ENCODE measurements at places on chromosomes 6 and 20.

- DNase-seq: no peak
These were observed 36.8 kb upstream of the CLDN20 start for GRCh38 chr6:155227046-155227445.

GRCh38 chr20:63112491-63113219 lies 103.3 kb downstream of the YTHDF1 start:
- no peak for DNase-seq

DNA sequence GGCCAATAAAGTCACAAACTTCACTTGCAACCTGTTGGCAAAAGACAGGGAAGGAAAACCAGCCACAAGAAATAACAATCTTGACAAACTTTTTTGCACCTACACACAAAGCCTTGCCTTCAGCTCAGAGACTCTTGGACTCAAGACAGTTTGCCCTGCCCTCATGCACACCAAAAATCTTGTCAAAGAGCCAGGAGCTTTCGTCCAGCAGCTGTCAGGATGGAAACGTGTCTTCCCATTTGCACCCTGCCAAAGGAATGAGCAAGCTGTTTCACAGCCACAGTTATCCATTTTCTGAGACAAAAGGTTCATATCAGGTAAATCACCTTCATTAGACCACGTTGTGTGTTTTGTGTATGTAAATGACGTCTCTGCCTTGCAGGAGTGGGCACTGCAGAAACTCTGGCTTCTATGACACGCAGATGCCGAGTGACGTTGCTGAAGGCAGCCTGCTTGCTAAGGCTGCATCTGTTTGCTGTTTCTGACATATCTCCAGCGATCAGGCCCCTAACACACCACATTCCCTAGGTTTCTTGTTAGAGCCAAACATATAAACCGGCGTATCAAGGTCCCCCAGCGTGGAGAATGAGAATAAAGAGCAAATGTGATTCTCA lies 193.4 kb downstream of the SYNDIG1 start:
- no peak for DNase-seq

- DNase-seq: no peak
These were observed 107.9 kb upstream of the PLEKHG1 start for GRCh38 chr6:150491811-150492172.

GRCh38 chr20:59364611-59365010 lies 64.2 kb downstream of the EDN3 start:
- DNase-seq: no peak

GRCh38 chr6:110938171-110938570 lies 20.3 kb upstream of the GTF3C6 start:
- DNase-seq: no peak

DNA sequence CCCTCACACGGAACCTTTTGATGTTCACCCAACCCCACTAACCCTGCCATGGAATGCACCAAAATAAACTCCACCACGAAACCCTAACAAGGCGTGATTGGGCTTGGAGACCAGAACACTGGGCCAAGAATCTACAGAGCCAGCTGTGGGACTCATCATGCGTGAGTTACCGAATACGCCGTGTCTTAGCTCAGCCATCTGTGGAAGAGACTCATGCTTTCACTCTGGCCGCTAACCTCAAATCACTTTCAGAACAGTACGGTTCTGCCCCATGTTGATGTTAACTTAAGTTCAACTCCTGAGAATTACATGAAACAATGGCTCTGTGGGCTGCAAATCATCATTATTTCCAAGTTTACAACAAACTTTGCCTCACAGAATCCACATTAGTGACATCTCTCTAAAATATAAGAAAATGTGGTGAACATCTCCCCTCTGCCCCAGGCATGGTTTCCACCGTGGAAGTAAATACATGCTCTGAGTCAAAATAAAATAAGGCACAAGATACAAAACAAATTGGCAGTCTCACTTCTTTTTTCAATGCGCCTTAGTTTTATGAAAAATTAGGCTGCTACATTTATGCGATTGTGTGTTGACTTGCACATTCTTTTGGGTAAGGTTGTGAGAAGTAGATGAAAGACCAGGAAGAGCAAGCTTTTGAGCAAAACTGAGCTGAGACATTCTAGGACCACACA lies 308.9 kb upstream of the EXOC2 start:
- no peak for DNase-seq

GRCh38 chr6:13508711-13509705 lies 21.6 kb upstream of the GFOD1 start:
- no peak for DNase-seq

DNA sequence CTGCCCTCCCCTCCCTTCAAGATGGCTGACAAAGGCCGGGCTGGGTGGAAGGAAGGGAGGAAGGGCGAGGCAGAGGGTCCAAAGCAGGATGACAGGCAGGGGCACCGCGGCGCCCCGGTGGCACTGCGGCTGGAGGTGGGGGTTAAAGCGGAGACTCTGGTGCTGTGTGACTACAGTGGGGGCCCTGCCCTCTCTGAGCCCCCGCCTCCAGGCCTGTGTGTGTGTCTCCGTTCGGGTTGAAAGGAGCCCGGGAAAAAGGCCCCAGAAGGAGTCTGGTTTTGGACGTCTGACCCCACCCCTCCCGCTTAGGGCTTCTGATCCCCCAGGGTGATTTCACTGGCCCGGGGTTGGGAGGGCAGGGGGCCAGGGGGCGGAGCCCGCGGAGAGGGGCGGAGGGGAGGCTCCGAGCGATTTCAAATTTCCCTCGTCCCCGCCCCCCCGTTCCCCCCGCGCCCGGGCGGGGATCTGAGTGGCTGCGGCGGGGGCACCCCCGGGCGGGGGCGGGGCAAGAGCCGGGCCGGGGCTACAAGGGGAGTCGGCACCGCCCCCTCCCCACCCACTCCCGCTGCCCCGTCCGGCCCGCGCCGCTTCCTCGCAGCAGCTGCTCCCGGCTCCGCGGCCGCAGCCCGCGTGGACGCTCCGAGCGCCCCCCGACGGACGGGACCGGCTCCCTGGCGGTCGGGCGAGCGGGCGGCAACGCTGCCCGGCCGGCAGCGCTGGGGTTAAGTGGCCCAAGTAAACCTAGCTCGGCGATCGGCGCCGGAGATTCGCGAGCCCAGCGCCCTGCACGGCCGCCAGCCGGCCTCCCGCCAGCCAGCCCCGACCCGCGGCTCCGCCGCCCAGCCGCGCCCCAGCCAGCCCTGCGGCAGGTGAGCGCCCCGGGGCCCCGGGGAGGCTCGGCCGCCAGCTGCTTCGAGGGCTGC lies at the start of gene DNMT3B:
TSS of gene DNMT3B (plus strand) at position 555 of the 923 bp plus-strand sequence. CDS start 17,939 bp downstream, outside the sequence.
- peak; percentile 63 for DNase-seq

- DNase-seq: no peak
These were observed 49.3 kb downstream of the RIN2 start for GRCh38 chr20:19807191-19807945.

GRCh38 chr6:55184782-55185530 lies 10.6 kb downstream of the HCRTR2 start:
- DNase-seq: no peak

GRCh38 chr6:98230250-98230649 lies 604.1 kb upstream of the POU3F2 start:
- DNase-seq: no peak

GRCh38 chr6:167524261-167525111 lies 199.6 kb downstream of the TTLL2 start:
- DNase-seq: no peak

DNA sequence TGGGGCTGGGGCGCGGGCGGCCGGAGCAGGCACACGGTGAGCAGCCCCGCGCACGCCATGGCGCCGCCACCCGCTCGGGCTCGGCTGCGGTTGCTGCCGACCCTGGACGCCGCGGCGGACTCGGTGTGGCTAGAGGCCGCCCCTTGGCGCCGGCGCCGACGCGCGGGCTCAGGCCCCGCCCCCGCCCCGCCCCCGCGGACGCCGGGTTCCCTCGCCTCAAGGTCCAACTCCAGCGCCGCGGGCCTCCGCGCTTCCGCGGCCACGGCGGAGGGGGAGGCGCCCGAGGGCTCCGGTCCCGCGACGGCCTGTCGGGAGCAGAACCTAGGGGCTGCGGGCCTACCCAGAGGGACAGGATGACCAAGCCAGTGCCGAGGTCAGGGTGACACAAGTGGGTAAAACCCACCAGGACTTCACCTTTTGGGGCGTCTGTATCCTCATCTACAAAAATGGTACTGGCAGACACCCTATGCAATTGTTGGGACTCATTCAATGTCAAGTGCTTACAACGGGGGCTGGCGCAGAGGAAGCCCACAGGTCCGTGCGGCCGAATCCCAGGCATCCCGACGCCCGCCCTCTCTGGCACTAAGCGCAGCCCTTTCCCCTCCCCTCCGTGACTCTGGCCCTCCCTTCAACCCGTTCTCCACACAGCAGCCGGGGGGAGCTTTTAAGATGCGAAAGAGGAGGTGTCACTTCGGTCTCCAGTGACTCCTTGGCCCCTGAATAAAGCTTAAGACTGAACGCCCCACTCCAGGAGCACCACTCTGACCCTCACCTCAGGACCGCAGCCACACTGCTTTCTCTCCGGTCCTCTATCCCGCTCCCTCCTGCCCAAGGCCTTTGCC lies at the start of gene NECAB3:
TSS of gene NECAB3 (minus strand) at position 135 of the 842 bp plus-strand sequence. CDS start at position 59, 76 bp downstream.
- peak; percentile 38 for DNase-seq

- no peak for DNase-seq
These were observed 101.0 kb downstream of the LCA5 start for GRCh38 chr6:79436241-79436640.

GRCh38 chr20:24590178-24590982 lies 121.0 kb downstream of the SYNDIG1 start:
- DNase-seq: no peak

DNA sequence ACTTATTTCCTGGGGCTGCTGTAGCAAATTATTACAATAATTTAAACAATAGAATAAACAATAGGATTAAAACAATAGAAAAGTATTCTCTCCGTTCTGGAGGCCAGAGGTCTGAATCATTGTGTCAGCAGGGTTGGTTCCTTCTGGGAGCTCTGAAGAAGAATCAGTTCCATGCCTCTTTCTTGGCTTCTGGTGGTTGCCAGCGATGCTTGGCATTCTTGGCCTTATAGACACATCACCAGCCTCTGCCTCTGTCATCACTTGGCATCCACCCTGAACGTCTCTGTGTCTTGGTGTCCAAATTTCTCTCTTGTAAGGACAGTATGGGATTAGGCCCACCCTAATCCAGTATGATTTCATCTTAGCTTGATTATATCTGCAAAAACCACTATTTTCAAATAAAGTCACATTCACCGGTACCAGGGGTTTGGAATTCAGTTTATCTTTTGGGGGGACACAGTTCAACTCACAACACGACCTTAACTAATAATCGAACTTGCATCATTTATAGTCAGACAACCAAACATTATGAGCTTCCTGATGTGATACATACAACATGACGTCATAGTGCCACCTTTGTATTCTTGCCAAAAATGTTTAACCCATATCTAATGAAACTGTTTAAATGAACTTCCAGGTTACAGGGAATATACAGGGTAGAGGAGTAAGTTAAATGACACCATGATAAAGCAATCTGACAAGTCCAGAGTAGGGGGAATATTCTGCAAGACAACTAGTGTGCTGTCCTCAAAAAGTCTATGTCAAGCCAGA lies 84.7 kb upstream of the RNF24 start:
- no peak for DNase-seq

- DNase-seq: no peak
These were observed 6.1 kb downstream of the AP5S1 start for GRCh38 chr20:3826420-3826819.

- no peak for DNase-seq
These were observed 203.5 kb downstream of the KCNQ5 start for GRCh38 chr6:72825315-72825911.

DNA sequence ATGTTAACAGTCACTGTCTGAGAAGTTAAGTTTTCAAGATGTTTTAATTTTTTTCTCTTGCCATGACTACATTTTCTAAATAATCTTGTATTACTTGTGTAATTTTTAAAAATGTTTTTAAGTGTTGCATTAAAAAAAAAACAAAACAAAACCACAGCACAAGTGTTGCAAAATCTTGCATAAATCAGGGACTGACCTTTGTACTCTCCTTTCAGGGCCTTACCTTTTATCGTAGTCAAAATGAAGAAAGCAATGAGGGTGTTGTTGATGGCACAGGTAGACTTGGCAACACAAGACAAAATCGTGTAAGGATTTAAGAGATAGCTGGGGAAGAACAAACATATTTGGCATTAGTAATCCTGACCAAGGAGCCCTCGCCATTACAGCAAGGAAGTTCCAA lies 42.5 kb downstream of the PIGU start:
- no peak for DNase-seq

DNA sequence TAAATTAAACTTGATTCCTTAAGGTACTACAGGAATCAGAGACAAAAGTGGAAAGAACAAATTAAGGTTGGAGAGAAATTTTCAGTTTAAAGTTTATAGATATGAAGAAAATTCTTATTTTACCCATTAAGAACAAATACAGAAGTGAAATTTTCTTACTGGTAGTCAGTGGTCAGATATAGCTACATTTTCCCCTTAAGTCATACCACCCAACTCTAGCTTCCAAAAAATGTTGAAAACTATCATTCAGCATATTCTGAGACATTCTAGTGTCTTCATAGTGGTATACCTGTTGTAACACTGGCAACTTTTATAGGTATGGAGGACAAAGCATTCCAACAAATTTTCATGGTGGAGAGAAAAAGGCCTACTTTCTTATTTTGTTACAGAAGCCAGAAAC lies 15.6 kb upstream of the SUMO4 start:
- no peak for DNase-seq
